Activated CD4-positive, alpha-beta T cell treated with anti-CD3 and anti-CD28 coated beads for 24 hours (primary cell): ENCODE measurements at places on chromosomes 5 and 9.

GRCh38 chr9:136722969-136723356, 10.6 kb downstream of the DIPK1B start:
- DNase-seq, result no peak

GRCh38 chr9:122261469-122261881, 3.2 kb downstream of the RBM18 start:
- DNase-seq, result no peak

GRCh38 chr5:135831851-135832555, 2.5 kb upstream of the SLC25A48 start:
- no peak for DNase-seq

DNA sequence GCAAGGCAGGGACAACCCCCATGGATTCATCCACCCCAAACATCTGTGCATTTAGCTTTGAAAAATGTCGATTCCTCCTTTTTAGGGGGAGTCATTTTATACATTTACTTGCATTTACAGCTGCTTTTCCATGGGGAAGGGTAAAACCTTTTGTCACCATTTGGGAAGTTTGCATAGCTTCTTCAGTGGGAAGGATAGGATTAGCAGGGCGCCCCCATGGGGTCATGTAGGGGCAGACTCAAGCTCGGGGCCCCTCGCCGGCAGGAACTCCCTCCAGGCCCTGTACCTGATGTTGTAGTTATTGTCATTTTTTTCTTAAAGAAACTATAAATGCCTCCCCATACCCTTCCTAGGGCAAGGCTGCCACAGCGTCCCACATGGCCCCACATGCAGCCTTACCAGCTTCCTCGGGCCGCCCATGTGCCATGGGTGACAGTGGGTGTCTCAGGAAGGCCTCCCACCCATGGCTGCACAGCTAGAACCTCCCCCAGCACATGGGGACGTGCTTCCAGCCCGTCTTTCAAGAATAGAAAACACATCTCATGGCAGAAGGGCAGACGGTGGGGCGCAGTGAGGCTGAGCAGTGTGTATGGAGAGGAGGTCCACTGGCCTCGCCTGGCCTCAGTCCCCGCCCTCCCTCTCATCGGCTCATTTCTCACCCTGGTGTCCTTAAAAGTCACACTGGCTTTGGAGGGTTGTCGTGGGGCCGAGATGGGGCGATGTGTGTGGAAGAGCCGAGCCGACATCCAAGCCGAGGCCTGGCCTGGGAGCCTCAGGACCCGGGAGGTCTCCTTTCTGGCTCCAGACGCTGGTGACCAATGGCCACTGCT, 76.1 kb upstream of the OTULINL start:
- no peak for DNase-seq

- no peak for DNase-seq
These were observed 25.9 kb downstream of the CSF1R start for GRCh38 chr5:150060471-150060870.

- DNase-seq, result no peak
These were observed 11.0 kb upstream of the PLAC8L1 start for GRCh38 chr5:146116361-146116760.

GRCh38 chr9:106019702-106020101, 325.4 kb downstream of the TMEM38B start:
- no peak for DNase-seq

DNA sequence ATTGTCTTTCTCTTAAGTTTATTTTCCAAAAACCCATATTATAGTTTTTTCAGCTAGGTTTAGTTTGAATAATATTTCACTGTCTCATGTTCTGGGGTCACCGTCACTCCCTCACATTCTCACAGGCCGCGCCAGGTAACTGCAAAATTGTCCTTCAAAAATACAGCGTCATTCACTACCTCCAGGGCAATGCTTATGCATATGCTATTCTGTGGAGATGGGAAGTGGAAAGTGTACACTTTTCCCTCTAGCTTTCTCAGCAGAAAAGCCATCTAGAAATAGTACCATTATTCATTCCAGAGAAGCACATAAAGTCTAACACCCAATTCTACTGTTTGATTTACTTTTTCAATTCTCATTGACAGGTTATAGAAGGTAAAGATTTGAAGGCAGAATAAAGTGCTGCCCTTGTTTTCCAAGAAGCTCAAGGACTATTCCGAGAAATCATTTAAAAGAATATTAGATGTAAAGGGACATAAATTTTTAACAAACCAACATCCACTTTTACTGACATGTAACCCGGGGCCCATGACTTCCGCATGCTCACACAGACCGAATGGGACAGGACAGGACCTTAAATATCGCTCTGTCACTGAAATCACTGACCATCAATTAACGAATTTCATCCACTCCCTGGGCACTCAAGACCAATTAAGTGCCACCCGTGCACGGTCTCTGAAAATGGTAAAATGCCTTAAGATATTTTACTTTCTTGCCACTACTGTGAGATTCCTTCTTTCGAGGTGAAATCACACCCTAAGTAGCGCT, 720 bp downstream of the NUDT12 start:
- no peak for DNase-seq

GRCh38 chr5:14812166-14812565, 59.4 kb downstream of the ANKH start:
- DNase-seq, result no peak

DNA sequence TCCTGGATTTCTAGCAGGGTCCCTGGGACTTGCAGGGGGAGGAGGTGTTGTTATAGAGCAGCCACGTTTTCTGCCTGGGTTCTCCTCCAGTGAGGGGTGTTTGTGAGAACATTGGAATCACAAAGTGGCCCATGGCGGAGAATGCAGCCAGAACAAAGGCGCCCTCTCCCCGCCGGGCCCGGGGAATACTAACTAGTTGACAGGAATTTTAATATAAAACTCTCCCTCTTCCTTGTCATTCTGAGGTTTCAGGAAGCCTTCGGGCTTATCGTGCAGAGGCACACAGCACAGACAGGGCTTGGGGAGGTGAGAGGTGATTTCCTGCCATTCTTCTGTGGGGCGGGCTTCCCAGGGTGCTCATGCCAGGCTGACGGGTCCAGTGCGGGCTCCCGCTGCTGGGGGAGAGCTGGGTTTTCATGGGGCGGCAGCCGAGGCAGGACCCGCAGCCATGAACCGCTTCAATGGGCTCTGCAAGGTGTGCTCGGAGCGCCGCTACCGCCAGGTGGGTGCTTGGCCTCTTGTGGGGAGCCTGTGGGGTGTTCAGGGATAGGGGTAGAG, 37.7 kb downstream of the RGS3 start:
- no peak for DNase-seq

- DNase-seq, result no peak
These were observed 824.0 kb upstream of the ARRDC3 start for GRCh38 chr5:92207151-92207550.

DNA sequence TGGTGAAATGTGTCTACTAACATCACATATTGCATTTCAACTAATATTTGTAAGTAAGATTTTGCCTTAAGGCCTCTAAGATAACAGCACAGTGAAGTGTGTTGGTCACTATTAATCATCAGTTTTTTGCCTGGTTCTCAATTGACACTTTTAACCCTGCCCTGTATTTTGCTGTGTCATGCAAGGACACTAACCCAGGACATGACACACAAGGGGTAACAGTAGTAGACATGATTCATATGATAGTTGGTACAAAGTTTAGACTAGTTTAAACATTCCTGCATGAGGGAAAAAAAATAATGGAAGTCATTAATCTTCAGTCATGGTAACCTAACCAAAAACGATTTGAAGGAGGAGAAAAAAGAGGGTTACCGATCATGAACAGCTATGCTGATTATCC, 207.0 kb downstream of the DEPDC1B start:
- DNase-seq, result no peak

GRCh38 chr9:72352911-72353388, 12.1 kb downstream of the ZFAND5 start:
- DNase-seq, result no peak

DNA sequence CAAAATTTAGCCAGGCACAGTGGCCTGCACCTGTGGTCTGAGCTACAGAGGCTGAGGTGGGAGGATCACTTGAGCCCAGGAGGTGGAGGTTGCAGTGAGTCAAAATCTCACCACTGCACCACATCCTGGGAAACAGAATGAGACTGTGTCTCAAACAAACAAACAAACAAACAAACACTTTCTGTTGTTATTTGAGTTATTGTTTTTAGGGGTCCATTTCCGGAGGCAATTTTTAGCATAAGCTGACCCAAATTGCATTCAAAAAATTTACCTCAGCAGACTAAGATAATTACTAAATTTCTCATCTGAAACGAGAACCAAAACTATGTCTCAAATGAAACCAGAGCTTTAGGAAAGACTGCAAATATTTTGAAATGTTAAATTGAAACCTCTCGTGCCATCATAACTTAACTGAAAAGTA, 1485.1 kb downstream of the EFNA5 start:
- DNase-seq, result no peak

GRCh38 chr9:131263701-131264100, 12.6 kb downstream of the FAM78A start:
- DNase-seq, result no peak

- no peak for DNase-seq
These were observed 89.9 kb downstream of the SH3TC2 start for GRCh38 chr5:148972974-148973374.

DNA sequence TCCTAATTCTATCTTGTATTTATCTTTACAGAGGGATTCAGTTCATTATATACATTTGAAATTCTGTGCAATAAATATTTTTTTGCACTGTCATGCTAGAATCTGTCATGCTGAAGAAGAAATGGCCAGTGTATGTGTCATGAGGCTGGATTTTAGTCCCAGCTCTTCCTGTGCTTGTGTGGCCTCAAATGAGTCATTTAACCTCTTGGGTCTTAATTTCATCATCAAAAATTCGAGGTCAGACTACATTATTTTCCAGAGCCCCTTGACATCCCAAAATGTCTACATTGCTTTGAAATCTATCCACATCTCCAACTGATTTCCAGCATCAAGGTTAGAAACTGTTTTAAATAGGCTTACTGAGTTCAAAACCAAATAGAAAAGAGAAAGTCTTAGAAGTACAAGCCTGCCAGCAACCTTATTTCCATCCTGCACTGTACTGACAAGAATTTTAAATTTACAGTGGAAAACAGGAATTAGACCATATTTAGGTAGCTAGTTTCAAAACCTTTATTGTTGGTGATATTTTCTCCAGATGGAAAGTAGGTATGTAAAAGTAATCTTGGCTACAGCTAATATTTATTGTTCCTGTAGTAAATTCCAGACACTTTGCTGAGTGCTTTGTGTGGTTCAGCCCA, 96.7 kb upstream of the MAMDC2 start:
- DNase-seq, result no peak

DNA sequence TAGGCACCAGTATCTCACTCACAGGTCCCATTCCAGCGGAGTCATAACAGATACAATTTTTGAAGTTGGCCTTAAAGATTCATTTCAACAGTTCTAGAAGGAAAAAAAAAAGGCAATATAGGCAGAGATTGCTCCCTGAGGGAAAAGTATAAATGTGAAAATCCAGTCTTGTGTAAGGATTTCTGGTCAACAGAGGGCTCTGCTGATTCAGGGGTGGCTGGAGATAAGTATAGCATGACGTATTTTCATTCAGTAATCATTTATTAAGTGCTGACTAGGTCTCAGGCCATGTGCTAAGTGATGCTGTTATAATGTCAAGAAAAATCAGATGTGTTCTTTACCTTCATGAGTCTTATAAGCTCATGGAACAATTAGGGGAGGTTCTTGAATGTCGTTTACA, 377.3 kb upstream of the MEF2C start:
- no peak for DNase-seq

- DNase-seq, result no peak
These were observed 174.1 kb downstream of the SNX18 start for GRCh38 chr5:54691656-54692055.

- DNase-seq, result no peak
These were observed 24.2 kb downstream of the PDGFRB start for GRCh38 chr5:150131461-150131860.

DNA sequence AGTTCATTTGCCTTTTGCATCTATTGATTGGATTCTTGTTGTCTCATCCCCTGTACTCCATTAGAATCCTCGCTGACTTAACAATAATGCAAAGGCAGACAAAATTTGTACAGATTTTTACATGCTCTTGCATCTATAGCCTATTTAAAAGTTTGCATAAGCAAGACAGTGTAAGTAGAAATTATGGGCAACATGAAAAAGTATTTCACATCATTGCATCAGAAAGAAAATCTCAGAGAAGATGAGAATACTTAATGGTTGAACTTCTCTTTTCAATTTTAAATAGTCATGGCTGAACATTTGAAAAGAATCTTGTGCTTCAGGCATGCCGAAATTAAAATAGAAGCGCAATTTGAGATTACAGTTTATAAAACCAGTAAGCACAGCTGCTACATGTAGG, 226.4 kb downstream of the EFNA5 start:
- DNase-seq, result no peak

DNA sequence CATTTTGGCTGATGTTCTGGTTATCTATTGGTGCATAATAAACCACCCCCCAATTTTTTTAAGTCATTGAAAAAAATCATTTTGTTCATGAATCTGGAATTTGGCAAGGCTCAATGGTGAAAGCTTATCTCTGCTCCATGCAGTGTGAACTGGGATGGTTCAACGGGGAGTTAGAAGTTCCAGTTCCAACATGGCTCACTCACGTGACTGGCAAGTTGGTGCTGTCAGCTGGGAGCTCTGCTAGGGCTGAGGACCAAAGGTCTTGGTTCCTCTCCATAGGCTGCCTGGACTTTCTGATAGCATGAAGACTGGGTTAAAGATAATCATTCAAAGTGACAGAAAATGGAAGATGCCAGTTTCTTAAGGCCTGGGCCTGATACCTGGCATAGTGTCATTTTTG, 3.1 kb upstream of the SPATA24 start:
- no peak for DNase-seq

- DNase-seq, result no peak
These were observed 169.2 kb upstream of the RGMB start for GRCh38 chr5:98604301-98604700.

DNA sequence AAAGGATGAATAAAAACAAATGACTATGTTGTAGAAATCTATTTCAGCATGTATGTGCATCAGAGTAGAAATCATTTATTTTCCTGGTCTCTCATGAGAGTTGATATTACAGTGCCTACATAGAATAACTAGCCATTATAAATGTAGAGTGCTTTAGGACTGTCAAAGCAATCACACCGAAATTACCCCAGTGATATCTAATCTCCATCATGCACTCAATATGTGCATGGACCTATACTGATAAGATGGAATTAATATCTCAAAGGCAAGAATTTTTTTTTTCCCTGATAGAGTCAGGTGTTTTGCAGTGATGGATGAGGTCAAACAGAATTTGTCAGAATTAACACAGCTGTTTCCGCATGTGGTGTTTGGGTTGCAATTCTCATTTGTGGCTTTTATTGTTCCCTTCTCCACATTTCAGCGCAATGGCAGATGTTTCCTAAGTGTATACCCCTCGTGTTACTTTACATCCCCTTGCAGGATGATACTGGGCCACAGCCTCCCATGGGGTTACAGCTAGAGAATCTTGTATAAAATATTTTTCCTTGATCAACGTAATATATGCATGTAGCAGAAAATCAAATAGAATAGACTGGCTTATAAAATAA, 298.8 kb downstream of the RASEF start:
- DNase-seq, result no peak

- DNase-seq, result no peak
These were observed 17.5 kb downstream of the SPOCK1 start for GRCh38 chr5:137481596-137481995.
